ENCODE measurements at places on chromosomes 3 and 15.

DNA sequence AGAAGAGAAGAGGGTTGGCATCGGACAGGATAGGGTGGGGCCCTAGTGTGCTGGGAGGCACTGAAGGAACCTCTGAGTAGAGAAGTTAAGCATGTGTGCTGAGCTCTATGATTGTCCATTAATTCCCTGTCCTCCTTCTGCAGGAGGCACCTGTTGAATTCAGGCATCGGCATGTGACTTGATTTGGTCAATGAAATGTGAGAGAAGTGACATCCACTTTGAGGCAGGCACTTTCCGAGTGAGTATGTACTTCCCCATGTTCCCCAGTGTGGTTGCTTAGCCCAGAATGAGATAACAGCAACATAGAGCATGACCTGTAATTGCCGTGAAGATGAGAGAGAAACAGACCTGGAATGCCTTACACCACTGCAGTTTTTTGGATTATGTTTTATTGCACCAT is 224.8 kb downstream of the RPLP1 start:
- H3K27ac ChIP-seq = no peak overlapping the region
- H3K4me1 ChIP-seq = peaks cover 15% of the 10 kb centered on the region
- no peak for DNase-seq
- H3K4me3 ChIP-seq = no peak overlapping the region
- no peaks in the 10 kb centered on the region for H3K36me3 ChIP-seq

GRCh38 chr15:31382713-31383045 is 56.0 kb downstream of the KLF13 start:
- H3K27me3 ChIP-seq = no peaks in the 10 kb centered on the region
- no peak overlapping the region for H3K4me3 ChIP-seq
- peaks cover 26% of the 10 kb centered on the region for H3K4me1 ChIP-seq
- no peak overlapping the region for H3K27ac ChIP-seq
- H3K36me3 ChIP-seq = peaks cover 31% of the 10 kb centered on the region

GRCh38 chr3:56654460-56654859 is 28.6 kb downstream of the TASOR start:
- DNase-seq = no peak
- no peak overlapping the region for H3K4me3 ChIP-seq
- peaks cover 34% of the 10 kb centered on the region for H3K4me1 ChIP-seq
- H3K36me3 ChIP-seq = peaks cover 51% of the 10 kb centered on the region
- H3K27me3 ChIP-seq = no peaks in the 10 kb centered on the region

DNA sequence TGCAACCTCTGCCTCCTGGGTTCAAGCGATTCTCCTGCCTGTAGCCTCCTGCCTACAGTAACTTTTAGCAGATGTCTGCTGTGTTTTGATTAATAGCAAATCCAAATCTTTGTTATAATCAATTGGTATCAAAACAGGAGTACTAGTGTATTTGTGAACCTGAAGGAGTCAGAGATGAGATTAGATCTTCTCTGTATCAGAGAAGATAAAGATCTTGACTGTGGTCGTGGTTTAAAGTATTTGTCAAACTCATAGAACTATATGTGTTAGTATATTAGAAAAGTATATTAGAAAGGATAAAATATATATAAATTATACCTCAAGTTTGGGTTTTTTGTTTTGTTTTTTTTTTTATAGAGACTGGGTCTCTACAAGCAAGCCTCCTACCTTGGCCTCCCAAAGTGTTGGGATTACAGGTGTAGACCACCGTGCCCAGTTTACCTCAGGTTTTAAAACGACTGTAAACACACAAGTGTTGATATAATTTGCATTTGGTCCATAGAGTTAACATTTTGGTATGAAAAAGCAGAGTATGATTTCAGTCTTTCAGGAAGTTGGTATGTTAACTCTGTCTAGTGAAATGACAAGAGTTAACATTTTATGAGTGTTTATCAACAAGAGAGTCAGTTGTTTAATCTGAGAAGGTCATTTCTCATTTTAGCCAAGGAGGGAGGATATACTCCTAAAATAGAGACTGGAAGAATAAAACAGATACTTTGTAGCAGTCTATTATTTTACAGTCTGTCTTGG is 18.3 kb downstream of the RTF1 start:
- no peaks in the 10 kb centered on the region for H3K27me3 ChIP-seq
- peaks cover 6% of the 10 kb centered on the region for H3K36me3 ChIP-seq
- H3K4me3 ChIP-seq = no peak overlapping the region
- H3K27ac ChIP-seq = no peak overlapping the region

DNA sequence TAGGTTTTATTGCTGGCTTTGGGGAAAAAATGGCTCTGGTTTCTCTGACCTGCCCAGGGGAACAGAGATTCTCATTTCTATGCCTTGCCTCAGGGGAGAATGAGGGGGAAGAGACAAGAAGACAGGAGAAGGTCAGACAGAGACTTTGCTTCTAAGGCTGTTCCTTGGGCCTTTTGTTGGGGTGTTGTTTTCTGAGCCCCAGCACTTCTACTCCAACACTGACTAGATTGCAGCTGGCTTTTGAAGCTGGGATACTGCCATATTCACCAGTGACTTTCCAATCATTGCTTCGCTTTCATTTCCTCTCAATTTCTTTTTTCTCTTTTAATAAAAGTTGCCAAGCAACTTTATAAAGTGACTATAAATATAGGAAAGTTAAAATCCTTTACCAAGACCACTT is 143.2 kb upstream of the ARHGEF26 start:
- H3K4me1 ChIP-seq = no peaks in the 10 kb centered on the region
- no peak overlapping the region for H3K27ac ChIP-seq
- no peak for DNase-seq
- H3K4me3 ChIP-seq = no peak overlapping the region
- no peaks in the 10 kb centered on the region for H3K36me3 ChIP-seq
- H3K27me3 ChIP-seq = peaks cover 2% of the 10 kb centered on the region

- no peaks in the 10 kb centered on the region for H3K4me1 ChIP-seq
- H3K36me3 ChIP-seq = no peaks in the 10 kb centered on the region
- H3K4me3 ChIP-seq = no peak overlapping the region
Observed at GRCh38 chr15:97941572-97941971, 18.9 kb upstream of the ARRDC4 start.

- no peak overlapping the region for H3K27ac ChIP-seq
- peaks cover 3% of the 10 kb centered on the region for H3K4me1 ChIP-seq
- peak; percentile 49 for DNase-seq
- no peak overlapping the region for H3K4me3 ChIP-seq
Observed at GRCh38 chr3:194003114-194004057, 132.6 kb upstream of the HES1 start.

DNA sequence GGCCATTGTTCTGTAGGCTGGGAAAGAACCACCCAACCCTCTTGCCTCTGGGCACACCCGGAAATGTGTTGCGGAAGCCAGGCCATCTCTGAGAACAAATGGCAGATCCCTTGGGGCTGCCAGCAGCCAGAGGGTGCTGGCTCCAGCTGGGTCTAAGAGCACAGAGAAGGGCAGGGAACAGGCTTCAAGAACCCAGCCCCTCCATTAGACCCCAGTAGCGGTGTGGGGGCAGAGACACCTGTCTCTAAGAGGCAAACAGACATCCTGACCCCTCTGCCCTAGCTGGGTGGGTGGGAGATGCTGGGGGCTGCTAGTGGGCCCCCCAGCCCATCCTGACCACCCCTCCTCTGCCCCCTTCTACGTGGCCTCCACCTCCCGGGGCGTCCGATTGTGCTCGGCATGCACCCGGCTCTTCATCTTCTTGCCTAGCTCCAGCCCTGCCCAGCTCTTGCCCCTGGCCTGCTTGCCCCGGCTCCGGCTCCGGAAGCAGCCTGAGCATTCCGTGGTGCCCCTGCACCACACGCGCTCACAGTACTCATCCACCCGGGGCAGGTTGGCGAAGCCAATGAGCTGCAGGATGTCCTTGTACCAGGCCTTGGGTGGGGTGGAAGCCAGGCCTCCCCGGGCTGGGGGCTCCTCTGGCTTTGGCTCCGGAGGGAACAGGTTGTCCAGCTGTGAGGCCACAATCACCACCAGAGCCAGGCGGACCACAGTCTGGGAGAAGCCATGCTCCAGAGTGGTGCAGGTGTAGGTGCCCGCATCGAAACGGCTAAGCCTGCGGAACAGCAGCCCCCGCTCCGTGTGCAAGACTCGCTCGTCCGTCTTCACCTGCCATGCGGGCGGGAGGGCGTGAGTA is 9.4 kb downstream of the SEMA3G start:
- no peak overlapping the region for H3K27ac ChIP-seq
- no peaks in the 10 kb centered on the region for H3K36me3 ChIP-seq
- H3K4me1 ChIP-seq = peaks cover 3% of the 10 kb centered on the region
- no peaks in the 10 kb centered on the region for H3K27me3 ChIP-seq
- DNase-seq = no peak
- H3K4me3 ChIP-seq = no peak overlapping the region

DNA sequence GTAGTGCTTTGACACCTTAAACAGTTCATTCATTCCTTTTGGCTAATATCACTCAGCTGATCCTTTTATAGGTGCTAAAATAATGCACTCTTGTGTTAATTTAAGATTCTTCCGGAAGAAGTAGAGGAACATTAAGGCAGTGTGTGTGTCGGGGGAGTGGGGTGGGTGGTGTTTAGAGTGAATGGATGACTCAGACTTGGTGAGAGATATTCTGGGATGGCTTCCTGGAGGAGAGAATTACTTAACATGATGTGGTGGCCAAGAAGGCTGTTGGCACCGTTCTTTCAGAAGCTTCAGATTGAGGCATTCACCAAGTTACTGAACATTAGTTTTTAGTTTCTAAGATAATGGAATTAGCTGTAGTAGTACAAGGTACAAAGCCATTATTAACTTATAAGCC is 125.6 kb upstream of the ROPN1 start:
- H3K4me3 ChIP-seq = no peak overlapping the region
- no peak for DNase-seq
- H3K4me1 ChIP-seq = no peaks in the 10 kb centered on the region
- no peak overlapping the region for H3K27ac ChIP-seq
- H3K27me3 ChIP-seq = peaks cover 10% of the 10 kb centered on the region
- no peaks in the 10 kb centered on the region for H3K36me3 ChIP-seq

DNA sequence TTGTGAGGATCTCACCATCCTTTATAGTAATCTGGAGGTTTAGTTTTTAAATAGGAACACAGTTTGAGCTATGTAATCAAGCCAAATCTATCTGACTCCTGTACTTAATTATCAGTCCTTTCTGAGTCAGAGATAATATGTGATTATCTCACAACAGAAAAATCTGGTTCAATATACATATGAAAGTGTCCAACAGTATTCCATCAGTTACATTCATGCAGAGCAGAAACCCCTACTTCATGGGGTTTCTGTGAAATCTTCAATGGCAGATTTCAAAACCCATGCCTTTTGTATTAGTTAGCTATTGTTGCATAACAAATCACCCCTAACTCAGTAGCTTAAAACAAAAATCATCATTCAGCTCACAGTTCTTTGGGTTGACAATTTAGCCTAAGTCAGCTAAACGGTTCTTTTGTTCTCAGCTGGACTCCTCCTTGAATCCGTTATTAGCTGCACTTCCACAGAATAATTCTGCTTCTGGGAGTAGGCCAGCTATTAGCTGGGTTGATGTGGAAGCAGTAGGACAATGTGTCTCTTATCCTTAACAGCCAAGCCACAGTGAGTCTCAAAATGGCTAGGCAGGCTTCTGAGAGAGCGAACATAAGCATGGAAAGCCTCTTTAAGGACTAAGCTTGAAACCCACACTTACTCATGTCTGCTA is 42.9 kb upstream of the ARPP21 start:
- no peaks in the 10 kb centered on the region for H3K36me3 ChIP-seq
- no peaks in the 10 kb centered on the region for H3K4me1 ChIP-seq
- H3K27ac ChIP-seq = no peak overlapping the region
- H3K4me3 ChIP-seq = no peak overlapping the region

GRCh38 chr3:125959317-125960065 is 9.5 kb upstream of the ROPN1B start:
- peaks cover 2% of the 10 kb centered on the region for H3K36me3 ChIP-seq
- no peak for DNase-seq
- no peak overlapping the region for H3K4me3 ChIP-seq
- H3K27ac ChIP-seq = no peak overlapping the region
- peaks cover 23% of the 10 kb centered on the region for H3K27me3 ChIP-seq

- H3K27me3 ChIP-seq = peaks cover 6% of the 10 kb centered on the region
- H3K4me3 ChIP-seq = no peak overlapping the region
- no peak for DNase-seq
- no peak overlapping the region for H3K27ac ChIP-seq
- H3K36me3 ChIP-seq = no peaks in the 10 kb centered on the region
Observed at GRCh38 chr3:170448584-170448983, 29.9 kb downstream of the CLDN11 start.

DNA sequence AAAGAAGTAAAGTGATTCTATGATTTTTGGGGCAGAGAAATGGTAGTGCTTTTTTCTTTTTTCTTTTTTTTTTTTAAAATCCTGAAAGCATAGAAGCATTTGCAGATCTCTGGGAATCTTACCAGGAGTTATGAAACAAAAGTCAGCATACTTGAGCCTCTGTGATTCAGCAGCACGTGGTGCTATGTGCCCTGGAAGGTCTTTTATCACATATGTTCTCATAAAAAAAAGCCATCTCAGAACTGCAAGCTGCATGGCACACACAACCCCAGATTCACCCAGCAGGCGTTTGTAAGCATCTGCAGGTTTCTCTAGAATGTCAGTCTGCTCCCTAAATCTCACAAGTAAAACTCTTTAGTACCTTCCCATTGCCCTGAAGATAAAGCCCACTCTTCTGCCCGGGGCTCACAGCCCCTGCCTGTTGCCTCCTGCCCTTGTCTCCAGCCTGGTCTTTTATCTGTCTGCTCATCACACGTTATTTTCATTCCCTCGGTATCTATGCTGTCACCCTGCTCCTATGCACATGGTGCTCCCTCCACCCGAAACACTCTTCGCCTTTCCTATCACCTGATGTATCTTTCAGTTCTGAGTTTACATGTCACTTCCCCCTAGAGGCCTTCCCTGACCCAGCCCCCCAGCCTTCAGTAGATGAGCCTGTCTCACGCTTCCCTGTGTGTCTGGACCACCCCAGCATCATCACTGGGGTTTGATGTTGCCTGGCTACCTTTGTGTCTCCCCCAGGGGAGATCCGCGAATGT is 72.4 kb downstream of the CHDH start:
- no peak overlapping the region for H3K4me3 ChIP-seq
- no peak overlapping the region for H3K27ac ChIP-seq
- no peaks in the 10 kb centered on the region for H3K4me1 ChIP-seq
- no peak for DNase-seq

DNA sequence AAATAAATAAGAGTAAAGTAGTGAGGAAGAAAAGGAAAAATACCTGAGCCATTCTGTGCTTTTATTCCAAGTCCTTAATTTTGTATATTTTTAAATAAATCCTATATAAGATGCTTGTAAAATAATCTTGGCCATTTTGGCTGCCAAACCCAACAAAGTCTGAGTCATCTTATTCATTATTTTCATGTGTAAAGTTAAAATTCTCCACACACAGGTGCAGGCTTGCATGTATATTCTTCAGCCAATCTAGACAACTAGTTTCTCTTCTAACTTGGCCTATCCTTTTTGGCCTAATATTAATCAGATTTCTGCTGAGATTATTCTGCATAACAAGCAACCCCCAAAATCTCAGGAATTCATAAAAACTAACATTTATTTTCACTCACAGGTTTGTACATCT is 189.8 kb upstream of the ATP11B start:
- no peak overlapping the region for H3K4me3 ChIP-seq
- H3K4me1 ChIP-seq = no peaks in the 10 kb centered on the region
- H3K36me3 ChIP-seq = no peaks in the 10 kb centered on the region
- H3K27me3 ChIP-seq = no peaks in the 10 kb centered on the region
- no peak for DNase-seq
- no peak overlapping the region for H3K27ac ChIP-seq

GRCh38 chr3:174424656-174425055 is 434.5 kb upstream of the NAALADL2 start:
- no peaks in the 10 kb centered on the region for H3K27me3 ChIP-seq
- no peak overlapping the region for H3K4me3 ChIP-seq
- no peak overlapping the region for H3K27ac ChIP-seq
- H3K36me3 ChIP-seq = no peaks in the 10 kb centered on the region
- no peak for DNase-seq
